ENCODE measurements at places on chromosomes 7 and 10. TPM values are rescaled to one million over a fixed set of nuclear protein-coding genes. Genes with fewer than 3 reads are reported as not detected.

The DLD gene
- total RNA-seq: 105 TPM

The AP4M1 gene
- 9.3 TPM for total RNA-seq

The GFRA1 gene
- not detected for total RNA-seq

The ATE1 gene
- 26.6 TPM for total RNA-seq

The EGR2 gene
- 64.3 TPM for total RNA-seq

DNA sequence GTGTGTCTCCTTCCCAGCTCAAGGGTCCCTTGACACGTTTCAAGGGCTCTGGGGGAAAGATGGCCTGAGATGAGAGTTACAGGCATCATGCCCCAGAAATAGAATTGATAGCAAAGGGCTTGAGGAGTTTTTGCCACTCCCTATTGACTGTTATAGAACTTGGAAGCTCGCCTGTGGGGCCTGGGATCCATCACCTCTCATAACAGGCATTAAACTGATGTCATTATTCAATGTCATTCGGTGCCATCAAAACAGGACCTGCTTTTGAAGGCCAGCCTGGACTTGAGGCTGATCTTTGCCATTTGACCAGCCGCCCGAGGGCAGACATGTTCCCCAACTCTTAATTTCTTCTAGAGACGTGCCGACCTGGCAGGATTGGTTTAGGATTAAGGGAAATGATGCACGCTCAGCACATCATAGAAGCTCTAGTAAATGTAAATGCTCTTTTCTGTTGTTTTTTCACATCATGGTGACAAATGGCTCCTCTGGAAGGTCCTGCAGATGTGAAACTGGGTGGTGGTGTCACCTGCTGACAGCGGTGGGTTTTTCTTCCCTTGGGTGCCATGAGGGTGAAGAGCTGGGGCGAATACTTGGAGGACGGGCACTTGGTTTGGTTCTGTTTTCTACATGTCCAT lies 16.7 kb upstream of the KLF6 start:
- H3K36me3 ChIP-seq: peaks cover 3% of the 10 kb centered on the region
- peak overlapping the region; percentile 31 for H3K27ac ChIP-seq
- no peak overlapping the region for H3K4me3 ChIP-seq
- H3K4me1 ChIP-seq: peaks cover 37% of the 10 kb centered on the region
- DNase-seq: no peak

- no peak for DNase-seq
- peaks cover 11% of the 10 kb centered on the region for H3K36me3 ChIP-seq
- no peak overlapping the region for H3K4me3 ChIP-seq
- peak overlapping the region; percentile 68 for H3K27ac ChIP-seq
Observed at GRCh38 chr10:110042181-110042580, 34.4 kb downstream of the ADD3 start.

DNA sequence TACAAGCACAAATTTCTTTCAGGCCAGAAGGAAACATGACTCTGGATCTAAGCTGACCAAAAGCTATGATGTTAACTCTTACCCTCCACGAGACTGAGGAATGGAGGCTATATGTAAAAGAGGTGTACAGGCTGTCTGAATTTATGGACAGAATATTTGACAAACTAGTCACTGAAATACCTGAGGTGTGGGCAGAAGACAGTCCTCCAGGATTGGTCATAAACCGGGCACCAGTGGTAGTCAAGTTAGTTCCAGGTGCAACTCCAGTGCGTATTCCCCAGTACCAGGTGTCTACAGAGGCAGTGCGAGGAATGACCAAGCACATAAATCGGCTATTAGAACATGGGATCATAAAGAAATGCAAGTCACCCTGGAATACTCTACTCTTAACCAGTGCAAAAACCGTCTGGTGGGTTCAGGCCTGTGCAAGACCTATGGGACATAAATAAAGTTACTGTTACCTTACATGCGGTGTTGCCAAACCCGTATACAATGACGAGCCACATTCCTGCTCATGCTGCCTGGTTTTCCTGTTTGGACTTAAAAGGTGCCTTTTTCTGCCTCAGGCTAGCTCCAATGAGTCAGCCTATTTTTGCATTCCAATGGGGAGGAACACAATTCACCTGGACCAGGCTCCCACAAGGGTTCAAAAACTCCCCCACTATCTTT lies 6.7 kb upstream of the CYREN start:
- H3K27me3 ChIP-seq: no peaks in the 10 kb centered on the region
- H3K27ac ChIP-seq: no peak overlapping the region
- H3K4me3 ChIP-seq: no peak overlapping the region
- H3K36me3 ChIP-seq: peaks cover 23% of the 10 kb centered on the region
- H3K4me1 ChIP-seq: peaks cover 8% of the 10 kb centered on the region

- H3K36me3 ChIP-seq: no peaks in the 10 kb centered on the region
- no peak for DNase-seq
- H3K27me3 ChIP-seq: no peaks in the 10 kb centered on the region
- no peak overlapping the region for H3K27ac ChIP-seq
- H3K4me1 ChIP-seq: no peaks in the 10 kb centered on the region
- no peak overlapping the region for H3K4me3 ChIP-seq
Observed at GRCh38 chr7:1752771-1753563, 82.9 kb downstream of the ELFN1 start.

GRCh38 chr7:110637252-110637651 lies 453.7 kb upstream of the LRRN3 start:
- H3K4me3 ChIP-seq: no peak overlapping the region
- H3K27ac ChIP-seq: no peak overlapping the region
- peaks cover 2% of the 10 kb centered on the region for H3K36me3 ChIP-seq

GRCh38 chr10:51244309-51244708 lies 170.0 kb downstream of the PRKG1 start:
- no peaks in the 10 kb centered on the region for H3K4me1 ChIP-seq
- H3K27ac ChIP-seq: no peak overlapping the region
- no peak for DNase-seq
- no peaks in the 10 kb centered on the region for H3K36me3 ChIP-seq

DNA sequence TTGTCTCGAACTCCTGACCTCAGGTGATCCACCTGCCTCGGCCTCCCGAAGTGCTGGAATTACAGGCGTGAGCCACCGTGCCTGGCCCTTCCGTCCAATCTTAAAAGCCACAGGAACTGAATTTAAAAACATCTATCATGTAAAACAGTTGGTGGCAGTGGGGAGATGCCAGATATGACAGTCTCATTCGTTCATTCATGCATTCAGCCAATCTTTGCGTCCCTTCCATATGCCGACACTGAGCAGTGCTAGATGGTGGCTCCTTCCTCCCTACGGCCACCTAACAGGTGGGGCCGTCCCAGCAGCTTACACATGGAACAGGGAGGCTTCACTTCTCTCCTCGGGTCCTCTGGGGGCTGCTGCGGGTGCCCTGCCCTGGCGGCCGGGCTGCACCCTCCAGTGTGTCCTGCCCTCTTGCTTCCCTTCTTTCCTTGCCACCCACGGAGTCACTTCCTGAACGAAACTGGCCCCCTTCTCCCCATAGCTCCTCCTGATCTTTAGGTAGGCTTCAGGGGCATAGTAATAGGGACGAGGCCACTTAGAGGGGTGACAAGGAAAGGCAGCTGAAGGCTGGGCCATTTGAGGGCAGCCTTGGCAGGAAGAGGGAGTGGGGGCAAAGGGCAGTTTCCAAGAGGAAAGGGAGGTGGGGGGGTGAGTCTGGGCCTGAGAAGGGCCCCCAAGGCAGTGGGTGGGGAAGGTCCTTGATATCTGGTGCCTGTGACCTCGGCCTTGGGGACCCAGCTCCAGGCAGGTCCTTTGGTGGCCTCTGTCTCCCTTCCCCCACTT lies 53.8 kb downstream of the PROSER2 start:
- DNase-seq: no peak
- peaks cover 19% of the 10 kb centered on the region for H3K4me1 ChIP-seq
- H3K4me3 ChIP-seq: no peak overlapping the region
- H3K36me3 ChIP-seq: no peaks in the 10 kb centered on the region

GRCh38 chr10:33653584-33654367 lies 319.3 kb upstream of the NRP1 start:
- no peak overlapping the region for H3K4me3 ChIP-seq
- H3K27ac ChIP-seq: no peak overlapping the region
- H3K27me3 ChIP-seq: peaks cover 6% of the 10 kb centered on the region
- H3K36me3 ChIP-seq: no peaks in the 10 kb centered on the region

DNA sequence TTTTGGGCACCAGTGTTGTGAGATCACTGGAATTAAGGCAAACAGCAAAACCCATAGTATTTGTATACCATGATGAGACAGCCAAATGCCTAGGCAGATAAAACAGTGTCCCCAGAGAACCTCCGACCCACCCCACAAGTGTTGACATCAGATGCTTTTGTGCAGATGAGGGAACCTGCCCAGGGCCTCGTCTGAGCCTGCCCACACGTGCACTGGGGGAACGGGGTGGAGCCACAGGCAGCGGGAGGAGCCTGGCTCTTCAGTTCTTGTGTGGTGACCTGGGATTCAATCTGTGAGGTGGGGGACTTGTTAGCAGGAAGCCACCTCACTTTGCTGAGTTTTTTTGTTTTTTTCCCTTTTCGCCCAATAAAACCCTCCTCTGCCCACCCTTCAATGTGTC lies 33.4 kb upstream of the OPTN start:
- H3K4me1 ChIP-seq: no peaks in the 10 kb centered on the region
- no peak overlapping the region for H3K27ac ChIP-seq
- H3K4me3 ChIP-seq: no peak overlapping the region
- H3K36me3 ChIP-seq: no peaks in the 10 kb centered on the region
- peaks cover 25% of the 10 kb centered on the region for H3K27me3 ChIP-seq

Data from activated T-cell treated with anti-CD3 and anti-CD28 coated beads, Interleukin-2, amount 50 U/mL, for 72 hours (primary cell).